ENCODE measurements at places on chromosomes 13 and 19.
A peak's percentile ranks its signal among the peaks of the same experiment; 100 is the strongest.

GRCh38 chr13:38542601-38543000 lies 144.3 kb upstream of the FREM2 start:
- DNase-seq = no peak

- no peak for DNase-seq
These were observed 5.2 kb upstream of the ZNF554 start for GRCh38 chr19:2814426-2814825.

DNA sequence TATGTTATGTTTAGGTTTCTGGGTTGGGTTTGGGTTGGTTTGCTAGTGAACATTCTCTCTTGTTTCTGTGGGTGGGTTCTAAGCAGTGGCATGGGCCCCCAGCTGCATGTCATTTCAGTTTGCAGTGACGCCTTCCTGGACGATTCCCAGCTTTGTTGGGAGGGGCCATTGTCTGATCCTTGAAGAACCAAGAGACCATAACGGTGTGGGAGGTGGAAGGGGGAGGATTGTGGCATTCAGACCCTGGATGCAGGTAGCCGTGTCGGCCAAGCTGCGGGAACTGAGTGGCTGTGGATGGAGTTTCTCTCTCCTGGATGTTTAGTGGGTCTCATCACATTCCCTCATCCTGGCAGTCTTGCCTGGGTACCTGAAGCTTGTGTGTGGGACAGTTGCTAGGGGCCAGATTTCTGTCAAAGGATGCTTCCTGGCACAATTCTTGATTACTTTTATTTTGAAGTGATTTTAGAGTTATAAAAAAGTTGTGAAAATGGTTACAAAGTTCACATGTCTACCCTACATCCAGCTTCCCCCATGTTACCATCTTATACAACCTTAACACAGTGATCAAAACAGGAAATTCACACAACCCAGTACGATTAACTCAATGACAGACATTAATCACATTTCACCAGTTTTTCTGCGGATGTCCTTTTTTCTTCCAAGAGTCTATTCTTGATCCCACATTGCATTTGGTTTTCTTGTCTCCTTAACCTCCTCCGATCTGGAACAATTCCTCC lies 123.8 kb downstream of the SIPA1L3 start:
- DNase-seq = no peak

DNA sequence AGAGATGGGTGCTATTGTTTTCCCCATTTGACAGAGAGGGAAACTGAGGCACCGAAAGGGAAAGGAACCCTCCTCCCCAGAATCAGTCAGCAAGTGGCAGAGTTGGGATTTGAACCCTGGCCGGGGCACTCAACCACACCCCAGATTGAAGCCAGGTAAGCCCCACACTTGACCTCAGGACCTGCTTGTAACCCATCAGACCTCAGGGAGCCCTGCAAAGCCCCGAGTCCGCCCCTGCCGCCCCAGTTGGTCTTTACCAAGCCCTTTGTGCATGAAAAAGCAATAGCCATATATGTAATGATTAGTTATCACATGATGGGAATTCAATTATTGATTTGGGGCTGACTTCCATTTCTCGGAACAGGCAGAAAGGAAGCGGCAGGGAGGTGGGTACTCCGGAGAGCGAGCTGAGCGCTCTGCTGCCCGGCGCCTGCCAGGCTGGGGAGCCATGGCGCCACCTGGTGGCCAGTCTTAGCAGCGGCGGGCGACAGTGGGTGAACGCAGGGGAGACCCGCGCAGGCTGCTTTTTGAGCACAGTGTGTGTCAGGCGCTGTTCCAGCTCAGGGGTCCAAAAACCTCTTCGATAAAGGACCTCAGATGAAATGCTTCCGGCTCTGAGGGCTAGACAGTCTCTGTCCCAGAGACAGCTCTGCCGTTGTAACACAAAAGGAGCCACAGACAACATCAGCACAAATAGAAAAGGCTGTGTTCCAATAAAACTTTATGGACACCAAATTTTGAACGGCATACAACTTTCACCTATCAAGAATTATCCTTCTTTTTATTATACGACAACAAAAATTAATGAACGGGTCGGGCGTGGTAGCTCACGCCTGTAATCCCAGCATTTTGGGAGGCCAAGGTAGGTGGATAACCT lies 82.9 kb upstream of the CACNA1A start:
- DNase-seq = peak; percentile 80

DNA sequence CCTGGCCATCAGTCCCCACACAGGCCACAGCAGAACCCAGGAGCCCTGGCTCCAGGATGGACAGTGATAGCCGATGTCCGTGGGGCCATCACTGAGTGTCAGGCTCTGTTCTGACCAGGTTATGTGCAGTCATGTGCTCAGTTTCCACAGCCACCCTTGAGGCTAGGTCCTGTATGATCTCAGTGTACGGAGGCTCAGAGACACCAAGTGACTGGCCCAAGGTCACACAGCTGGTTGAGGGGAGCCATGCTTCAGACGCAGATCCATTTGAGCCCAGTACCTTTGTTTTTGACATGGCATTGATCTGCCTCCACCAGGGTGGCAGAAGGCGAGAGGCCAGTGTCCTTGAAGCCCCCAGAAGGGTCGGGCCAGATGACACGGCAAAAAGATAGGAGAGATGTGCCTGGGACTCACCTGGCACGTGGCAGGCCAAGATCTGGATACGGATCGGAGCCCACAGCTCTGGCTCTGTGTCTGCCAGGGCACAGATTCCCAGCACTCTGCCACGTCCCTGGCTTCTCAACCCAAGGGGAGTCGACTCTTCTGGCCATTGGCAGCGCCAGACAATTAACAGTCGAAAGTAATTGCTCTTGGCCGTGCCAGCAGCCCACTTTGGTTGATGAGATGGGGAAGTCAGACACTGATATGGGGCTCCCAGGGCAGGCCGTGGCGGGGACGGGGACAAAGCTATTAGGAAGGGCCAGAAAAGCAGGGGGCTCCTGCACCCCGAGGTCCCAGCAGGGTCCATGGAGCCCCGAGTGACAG lies 15.6 kb downstream of the EVI5L start:
- DNase-seq = no peak

DNA sequence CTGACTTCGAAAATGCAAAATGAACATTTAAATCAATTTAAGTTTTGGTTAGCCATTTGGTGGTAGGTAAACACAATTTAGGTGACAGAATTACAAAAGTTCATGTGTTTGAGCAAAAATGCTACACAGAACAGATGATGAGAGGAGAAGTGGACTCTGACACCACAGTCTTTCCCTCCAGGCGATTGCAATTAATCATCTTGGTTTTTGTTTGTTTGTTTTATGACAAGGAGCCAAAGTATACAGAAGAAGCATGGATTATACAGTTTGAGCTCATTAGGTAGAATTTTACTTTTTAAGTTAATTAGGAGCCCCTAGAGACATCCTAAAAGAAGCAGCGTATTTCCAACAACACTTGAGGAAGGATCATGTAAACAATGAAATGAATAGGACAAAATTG lies 49.3 kb upstream of the FREM2 start:
- no peak for DNase-seq

DNA sequence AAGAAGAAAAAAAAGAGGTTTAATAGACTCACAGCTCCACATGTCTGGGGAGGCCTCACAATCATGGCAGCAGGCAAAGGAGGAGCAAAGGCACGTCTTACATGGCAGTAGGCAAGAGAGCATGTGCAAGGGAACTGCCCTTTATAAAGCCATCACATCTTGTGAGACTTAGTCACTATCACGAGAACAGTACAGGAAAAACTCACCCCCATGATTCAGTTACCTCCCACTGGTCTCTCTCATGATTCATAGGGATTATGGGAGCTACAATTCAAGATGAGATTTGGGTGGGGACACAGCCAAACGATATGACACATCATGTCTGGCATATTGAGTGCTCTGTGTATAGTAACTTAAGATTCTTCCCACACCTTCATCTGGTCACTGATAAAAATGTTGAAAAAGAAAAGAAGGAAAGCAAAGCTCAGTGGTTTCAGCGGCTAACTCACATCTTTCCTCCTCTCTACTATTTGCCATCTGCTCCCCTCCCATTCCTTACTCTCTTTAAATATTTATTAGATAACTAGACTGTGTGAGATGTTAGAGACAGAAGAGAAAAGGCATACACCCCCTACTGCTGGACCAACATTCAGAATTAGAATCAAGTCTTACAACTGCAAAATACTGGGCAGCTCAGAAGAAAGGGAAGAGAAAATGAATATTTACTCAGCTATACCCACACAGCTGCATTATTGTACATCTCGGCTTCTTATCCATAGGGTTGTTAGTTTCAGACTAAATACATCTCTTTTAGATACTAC lies 60.1 kb upstream of the AKAP11 start:
- no peak for DNase-seq

Measured in adipocyte (in vitro differentiated cells).